ENCODE measurements at places on chromosomes 3 and 15.

DNA sequence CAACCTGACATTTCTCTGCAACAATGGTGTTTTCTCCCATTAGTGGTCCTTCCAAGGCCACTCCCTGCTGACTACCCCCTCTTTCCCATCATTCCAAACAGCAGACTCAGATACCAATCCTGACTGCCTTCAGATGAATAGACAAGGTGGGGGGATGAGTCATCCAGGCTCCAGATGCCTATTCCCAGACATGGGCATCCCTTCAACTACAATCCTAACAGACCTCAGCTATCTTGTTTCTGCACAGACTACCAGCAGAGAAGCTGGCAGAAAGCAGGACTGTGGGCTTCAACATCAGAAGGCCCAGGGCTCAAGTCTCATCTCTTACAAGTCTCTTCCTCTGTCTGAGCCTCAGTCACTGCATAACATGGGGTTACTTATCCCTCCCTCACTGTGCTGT is 2.2 kb downstream of the RBP1 start:
- no peak for DNase-seq

- no peak for DNase-seq
These were observed 164.9 kb downstream of the NR2F2 start for GRCh38 chr15:96495386-96495785.

DNA sequence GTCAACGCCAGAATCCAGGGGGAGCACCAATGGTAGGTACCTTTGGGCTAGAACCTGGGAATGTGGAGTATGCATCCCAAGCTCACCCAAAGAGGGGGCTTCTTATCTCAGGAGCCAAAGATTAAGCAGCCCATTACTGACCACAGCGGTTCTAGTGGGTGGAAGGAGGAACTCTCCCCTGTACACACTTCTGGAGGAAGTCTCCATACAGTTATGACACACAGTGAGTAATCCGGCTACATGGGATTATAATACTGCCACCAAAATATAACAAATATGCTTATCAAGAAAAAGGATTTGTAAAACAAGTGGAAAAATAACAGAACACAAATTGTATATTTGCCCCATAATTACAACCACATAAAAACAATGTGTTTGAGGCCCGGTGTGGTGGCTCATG is 8.4 kb downstream of the MYO1E start:
- no peak for DNase-seq

GRCh38 chr3:8183627-8184026 is 318.0 kb upstream of the LMCD1 start:
- DNase-seq = no peak

GRCh38 chr3:148962513-148962912 is 28.8 kb upstream of the GYG1 start:
- no peak for DNase-seq

DNA sequence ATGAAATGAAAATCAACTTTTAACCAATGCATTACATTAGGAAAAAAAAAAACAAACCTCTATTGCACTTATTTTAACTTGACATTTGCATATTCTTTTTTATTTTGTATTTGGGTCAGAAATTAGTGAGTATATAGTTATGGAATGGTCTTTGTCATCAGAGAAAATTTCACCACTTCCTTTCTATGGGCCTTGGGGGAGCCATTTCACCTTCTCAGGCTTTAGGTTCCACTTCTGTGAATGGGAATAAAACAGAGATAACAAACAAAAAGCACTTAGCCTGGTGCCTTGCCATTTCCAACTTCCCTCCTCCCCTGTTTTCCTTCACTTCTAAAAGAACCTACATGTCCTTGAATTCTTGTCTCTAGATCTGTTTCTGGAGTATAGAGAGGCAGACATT is 168.0 kb upstream of the STT3B start:
- no peak for DNase-seq

DNA sequence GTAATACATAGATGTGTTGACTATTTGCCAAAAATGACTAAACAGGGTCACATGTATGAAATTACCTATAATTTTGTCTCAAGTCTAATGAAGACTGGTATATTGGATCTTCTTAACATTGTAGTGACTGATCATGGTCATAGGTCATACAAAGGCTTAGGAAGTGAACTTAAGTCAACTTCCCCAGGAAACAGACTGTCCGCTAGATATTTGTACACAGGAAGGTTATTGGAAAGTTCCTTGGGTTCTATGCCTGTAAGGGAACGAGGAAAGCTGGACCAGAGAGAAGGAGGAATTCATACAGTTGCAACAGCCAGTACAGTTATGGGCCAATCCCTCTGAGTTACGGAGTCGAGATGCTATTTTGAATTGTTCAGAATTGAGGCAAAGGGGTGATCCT is 462.0 kb upstream of the THRB start:
- no peak for DNase-seq

GRCh38 chr3:108190346-108190745 is 31.9 kb downstream of the IFT57 start:
- DNase-seq = no peak

- DNase-seq = no peak
These were observed 18.5 kb downstream of the FSTL1 start for GRCh38 chr3:120432150-120432860.

DNA sequence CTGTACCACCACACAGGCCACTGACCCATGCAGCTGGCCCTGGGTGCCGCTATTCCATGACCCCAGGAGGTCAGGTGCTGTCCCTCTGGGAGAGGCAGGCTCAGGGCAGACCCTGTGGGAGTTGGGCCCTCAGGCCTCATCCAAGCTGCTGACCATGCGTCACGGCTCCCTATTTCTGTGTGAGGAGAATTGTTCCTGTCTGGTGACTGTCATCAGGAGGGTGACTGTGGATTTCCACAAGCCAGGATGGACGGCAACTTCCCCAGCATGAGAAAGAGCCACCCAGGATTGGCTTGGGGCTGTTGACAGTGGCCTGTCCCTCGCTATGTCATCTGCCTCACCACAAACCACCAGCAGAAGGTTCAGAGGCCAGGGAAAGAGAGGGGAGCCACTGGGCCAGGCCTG is 41.4 kb downstream of the ZDHHC19 start:
- no peak for DNase-seq

DNA sequence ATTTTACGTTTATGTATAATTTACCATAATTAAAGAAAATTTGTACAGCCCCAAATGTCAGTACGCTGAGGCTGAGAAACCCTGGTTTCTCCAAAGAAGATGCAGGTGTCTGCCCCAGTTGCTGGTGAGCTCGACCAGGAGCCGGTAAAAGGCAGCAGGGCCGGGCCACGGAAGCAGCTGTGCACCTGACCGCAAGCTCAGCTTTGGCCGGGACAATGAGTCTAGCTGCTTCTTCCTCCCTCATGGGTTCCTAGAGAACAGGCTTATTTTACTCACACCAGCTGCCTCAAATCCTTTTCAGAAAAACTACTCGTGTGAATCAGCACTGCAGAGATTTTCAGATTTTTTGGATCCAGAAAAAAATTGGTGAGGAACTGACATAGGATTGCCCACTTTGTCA is 18.0 kb upstream of the ZXDC start:
- no peak for DNase-seq

- DNase-seq = no peak
These were observed 3.6 kb downstream of the PRR20G start for GRCh38 chr3:127284258-127284657.

- DNase-seq = no peak
These were observed 63.5 kb downstream of the BFSP2 start for GRCh38 chr3:133463347-133463860.

DNA sequence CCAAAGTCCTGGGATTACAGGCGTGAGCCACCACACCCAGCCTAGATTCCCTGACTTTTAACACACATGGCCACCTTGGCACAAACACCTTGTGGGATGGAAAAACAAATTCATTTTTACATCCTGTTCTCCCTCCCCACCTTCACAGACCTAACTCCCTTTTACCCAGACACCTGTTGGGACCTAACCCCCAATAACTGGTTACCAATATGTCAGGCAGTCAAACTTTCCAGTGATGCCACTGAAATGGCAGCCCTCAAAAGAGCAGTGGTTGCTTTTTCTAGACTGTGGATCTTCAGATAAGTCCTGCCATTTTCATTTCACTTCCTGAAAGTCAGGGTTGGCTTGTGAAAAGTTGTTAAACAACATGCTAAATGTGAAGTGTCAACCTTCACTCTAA is 34.9 kb downstream of the SIN3A start:
- DNase-seq = no peak

- DNase-seq = no peak
These were observed 71.5 kb downstream of the PPM1L start for GRCh38 chr3:160827516-160827915.

DNA sequence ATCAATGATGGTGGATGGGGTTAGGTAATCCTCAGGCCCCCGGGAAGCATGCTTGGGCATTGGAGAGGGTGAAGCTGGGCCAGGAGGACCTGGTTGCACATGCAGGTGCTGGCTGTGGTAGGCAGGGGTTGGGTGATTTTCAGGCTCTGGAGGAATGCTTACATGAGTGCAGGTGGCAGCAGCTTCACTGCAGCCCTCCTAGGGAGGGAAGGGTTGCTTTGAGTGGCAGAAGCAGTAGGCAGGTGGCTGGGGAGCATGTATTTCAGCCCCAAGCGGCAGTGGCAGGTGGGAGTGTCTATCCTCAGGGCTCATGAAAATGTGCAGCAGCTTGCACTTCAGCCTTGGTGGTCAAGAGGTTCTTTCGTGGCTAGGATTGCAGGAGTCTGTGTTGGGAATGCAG is 230.0 kb upstream of the CTNNB1 start:
- no peak for DNase-seq
